ENCODE measurements at places on chromosomes 13 and 19. TPM values are rescaled to one million over a fixed set of nuclear protein-coding genes. Genes with fewer than 3 reads are reported as not detected.

ZNF578 gene
- total RNA-seq = 0.77 TPM

- H3K36me3 ChIP-seq = no peaks in the 10 kb centered on the region
- no peak overlapping the region for H3K4me3 ChIP-seq
- peaks cover 5% of the 10 kb centered on the region for H3K4me1 ChIP-seq
- no peak overlapping the region for H3K27ac ChIP-seq
- no peaks in the 10 kb centered on the region for H3K27me3 ChIP-seq
Observed at GRCh38 chr13:75813323-75813722, 177.2 kb downstream of the LMO7 start.

GRCh38 chr19:49896863-49897621 lies at the start of gene IL4I1:
IL4I1 (minus strand) TSS chr19:49896887; CDS start chr19:49896160, 727 bp downstream.
- peak within 1 kb of the TSS; percentile 95 for H3K27ac ChIP-seq
- DNase-seq = peak; percentile 79
- H3K36me3 ChIP-seq = no peaks in the 10 kb centered on the region

PEAK3 gene
- not detected for total RNA-seq

DNA sequence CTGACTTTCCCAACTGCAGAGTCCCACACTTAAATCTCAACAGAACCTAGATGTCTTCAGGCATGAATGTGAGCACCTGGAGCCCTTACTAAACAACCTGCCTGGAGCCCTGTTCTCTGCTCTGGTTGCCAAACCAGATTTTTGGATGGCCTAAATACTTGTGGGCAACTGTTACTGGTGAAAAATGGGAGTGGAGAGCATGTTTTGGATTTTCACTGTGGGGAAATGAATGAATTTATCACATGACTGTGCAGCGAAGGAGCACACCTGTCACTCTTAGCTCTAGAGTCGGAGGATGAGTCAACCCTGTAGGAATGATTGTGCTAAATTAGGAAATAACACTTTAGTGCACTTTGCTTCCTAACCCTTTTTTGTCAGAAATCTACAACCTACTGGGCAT lies 30.3 kb downstream of the SHISA2 start:
- no peaks in the 10 kb centered on the region for H3K27me3 ChIP-seq
- H3K4me1 ChIP-seq = peaks cover 15% of the 10 kb centered on the region
- no peak overlapping the region for H3K4me3 ChIP-seq
- H3K36me3 ChIP-seq = peaks cover 18% of the 10 kb centered on the region
- DNase-seq = no peak
- no peak overlapping the region for H3K27ac ChIP-seq

- no peaks in the 10 kb centered on the region for H3K4me1 ChIP-seq
- peaks cover 34% of the 10 kb centered on the region for H3K36me3 ChIP-seq
- H3K4me3 ChIP-seq = no peak overlapping the region
- no peaks in the 10 kb centered on the region for H3K27me3 ChIP-seq
- no peak overlapping the region for H3K27ac ChIP-seq
Observed at GRCh38 chr13:73015805-73016204, 43.0 kb upstream of the KLF5 start.

DNA sequence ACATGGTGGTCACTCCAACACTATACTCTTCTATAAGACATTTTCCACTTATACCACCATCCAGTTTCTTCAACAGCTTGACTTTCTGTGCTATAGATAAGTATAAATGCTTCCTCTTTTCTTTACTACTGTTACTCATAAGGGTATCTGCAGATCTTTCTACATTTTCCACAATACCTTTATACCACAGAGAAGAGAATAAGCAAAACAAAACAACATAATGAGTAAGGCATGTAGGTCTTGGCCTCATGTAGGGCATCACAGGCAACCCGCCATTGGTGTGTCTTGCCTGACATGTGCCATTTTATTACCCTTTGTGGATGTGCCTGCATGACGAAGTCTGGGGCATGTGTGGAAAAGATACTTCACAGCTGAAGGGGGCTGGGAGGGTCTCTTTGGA lies 265.3 kb upstream of the STARD13 start:
- H3K4me1 ChIP-seq = peaks cover 27% of the 10 kb centered on the region
- no peaks in the 10 kb centered on the region for H3K27me3 ChIP-seq
- peaks cover 5% of the 10 kb centered on the region for H3K36me3 ChIP-seq
- H3K27ac ChIP-seq = no peak overlapping the region
- peak; percentile 27 for DNase-seq
- H3K4me3 ChIP-seq = no peak overlapping the region

B3GNT3 gene
- 0.75 TPM for total RNA-seq

- H3K36me3 ChIP-seq = peaks cover 5% of the 10 kb centered on the region
- no peak overlapping the region for H3K27ac ChIP-seq
- H3K27me3 ChIP-seq = no peaks in the 10 kb centered on the region
- no peak for DNase-seq
Observed at GRCh38 chr13:41503356-41503755, 46.0 kb downstream of the RGCC start.

DNA sequence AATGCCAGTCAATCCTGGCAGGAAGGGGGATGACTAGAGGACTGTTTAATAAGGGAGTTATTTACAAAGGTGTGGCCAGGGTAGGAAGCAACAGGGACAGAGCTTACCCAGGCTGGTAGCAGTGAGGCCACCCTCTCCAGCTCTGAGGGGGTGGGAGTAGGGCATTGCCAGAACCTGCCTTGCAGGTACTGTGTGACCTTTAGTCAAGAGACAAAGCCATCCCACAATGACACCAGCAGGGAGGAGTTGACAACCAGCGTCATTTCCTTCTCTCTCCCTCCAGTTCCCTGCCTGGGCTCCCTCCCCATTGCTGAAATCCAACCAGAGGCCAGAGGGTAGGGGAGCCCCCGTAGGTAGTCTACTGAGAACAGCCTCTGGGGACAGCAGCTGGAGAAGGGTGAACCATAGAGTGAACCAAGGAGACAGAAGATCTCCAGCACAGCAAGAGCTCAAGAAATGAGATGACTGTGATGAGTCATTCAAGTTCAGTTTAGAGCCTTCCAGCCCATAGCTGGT lies 33.3 kb upstream of the SPATA13 start:
- H3K4me1 ChIP-seq = peaks cover 14% of the 10 kb centered on the region
- H3K27ac ChIP-seq = no peak overlapping the region
- peak; percentile 30 for DNase-seq
- peaks cover 2% of the 10 kb centered on the region for H3K36me3 ChIP-seq

- H3K4me3 ChIP-seq = peak within 1 kb of the TSS; percentile 85
- peak within 1 kb of the TSS; percentile 87 for H3K27ac ChIP-seq
- peaks cover 15% of the 10 kb centered on the region for H3K36me3 ChIP-seq
- H3K27me3 ChIP-seq = no peaks in the 10 kb centered on the region
- peaks cover 22% of the 10 kb centered on the region for H3K4me1 ChIP-seq
- DNase-seq = peak; percentile 87
Observed at GRCh38 chr19:4831304-4831978, at the start of gene TICAM1. TICAM1 (minus strand) TSS chr19:4831712; CDS start chr19:4818377, 13,335 bp downstream.

PCDH8 gene
- not detected for total RNA-seq

DNA sequence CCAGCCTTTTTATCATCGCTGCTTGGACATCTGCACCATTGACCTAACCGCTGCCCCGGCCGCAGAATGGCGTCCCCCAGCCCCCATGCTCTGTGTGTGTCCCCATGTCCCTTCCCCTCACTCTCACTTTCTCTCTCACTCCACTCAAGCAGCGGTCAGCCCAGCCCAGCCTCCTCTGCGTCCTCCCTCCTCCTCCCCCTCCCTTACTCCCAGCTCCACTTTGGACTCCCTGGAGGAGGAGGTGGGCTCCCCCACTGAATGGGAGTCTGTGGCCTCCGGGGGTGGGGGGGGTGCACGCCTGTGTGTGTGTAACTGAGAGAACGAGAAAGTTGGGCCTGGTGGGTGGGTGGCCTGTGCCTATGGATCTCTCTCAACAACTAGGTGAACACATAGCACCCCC lies 2.2 kb downstream of the MAP2K7 start:
- H3K4me1 ChIP-seq = peaks cover 22% of the 10 kb centered on the region
- DNase-seq = no peak
- H3K27me3 ChIP-seq = no peaks in the 10 kb centered on the region
- H3K36me3 ChIP-seq = peaks cover 22% of the 10 kb centered on the region
- peak overlapping the region; percentile 85 for H3K4me3 ChIP-seq

GRCh38 chr19:19151418-19151817 lies 13.1 kb upstream of the TMEM161A start:
- H3K27ac ChIP-seq = no peak overlapping the region
- H3K27me3 ChIP-seq = no peaks in the 10 kb centered on the region
- H3K4me3 ChIP-seq = no peak overlapping the region
- DNase-seq = no peak
- H3K4me1 ChIP-seq = no peaks in the 10 kb centered on the region
- H3K36me3 ChIP-seq = peaks cover 11% of the 10 kb centered on the region

DNA sequence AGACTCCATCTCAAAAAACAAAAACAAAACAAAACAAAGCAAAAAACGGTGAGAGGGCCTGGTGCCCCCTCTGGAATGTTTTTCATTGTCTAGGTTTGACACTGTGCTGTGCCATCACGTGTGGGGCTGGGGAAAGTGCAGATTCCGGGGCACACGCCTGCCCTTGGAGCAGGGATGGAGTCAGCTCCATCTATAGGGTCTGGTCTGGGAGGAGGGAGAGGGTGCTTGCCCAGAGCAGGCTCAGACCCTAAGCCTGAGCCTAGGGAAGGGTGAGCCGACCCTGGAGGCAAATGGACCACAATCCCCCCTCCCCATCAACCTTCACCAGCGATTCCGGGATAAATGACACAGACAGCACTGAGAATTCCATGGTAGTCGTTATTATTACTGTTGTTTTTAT lies 10.9 kb upstream of the ZBTB32 start:
- no peak overlapping the region for H3K4me3 ChIP-seq
- no peaks in the 10 kb centered on the region for H3K36me3 ChIP-seq
- H3K27ac ChIP-seq = no peak overlapping the region
- H3K27me3 ChIP-seq = no peaks in the 10 kb centered on the region
- no peak for DNase-seq

CYP2F1 gene
- total RNA-seq = not detected

DIAPH3 gene
- total RNA-seq = 29.3 TPM

C1QTNF9B gene
- total RNA-seq = not detected

- H3K27ac ChIP-seq = no peak overlapping the region
- peaks cover 3% of the 10 kb centered on the region for H3K4me1 ChIP-seq
- no peak for DNase-seq
- peaks cover 3% of the 10 kb centered on the region for H3K27me3 ChIP-seq
- H3K4me3 ChIP-seq = no peak overlapping the region
- H3K36me3 ChIP-seq = no peaks in the 10 kb centered on the region
Observed at GRCh38 chr19:29923653-29924052, 18.4 kb upstream of the URI1 start.

DNA sequence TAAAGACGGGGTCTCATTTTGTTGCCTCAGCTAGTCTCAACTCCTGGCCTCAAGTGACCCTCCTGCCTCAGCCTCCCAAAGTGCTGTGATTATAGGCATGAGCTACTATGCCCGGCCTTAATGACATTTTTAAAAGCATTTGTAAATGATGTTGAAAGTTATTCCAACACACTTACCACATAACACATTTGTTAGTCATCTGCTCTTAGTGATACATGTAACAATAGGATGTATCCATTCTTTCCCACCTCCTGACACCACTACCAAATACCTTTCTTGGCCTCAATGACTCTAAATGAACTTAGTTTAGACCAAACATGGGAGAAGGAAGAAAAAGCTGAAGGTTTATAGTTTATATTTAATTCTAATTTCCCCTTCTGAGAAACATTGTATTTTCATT lies 59.8 kb upstream of the MEDAG start:
- H3K4me3 ChIP-seq = no peak overlapping the region
- peaks cover 15% of the 10 kb centered on the region for H3K4me1 ChIP-seq
- DNase-seq = no peak

GRCh38 chr13:33194820-33195692 lies 90.5 kb downstream of the STARD13 start:
- DNase-seq = no peak
- no peaks in the 10 kb centered on the region for H3K36me3 ChIP-seq
- H3K4me1 ChIP-seq = peaks cover 6% of the 10 kb centered on the region

DNA sequence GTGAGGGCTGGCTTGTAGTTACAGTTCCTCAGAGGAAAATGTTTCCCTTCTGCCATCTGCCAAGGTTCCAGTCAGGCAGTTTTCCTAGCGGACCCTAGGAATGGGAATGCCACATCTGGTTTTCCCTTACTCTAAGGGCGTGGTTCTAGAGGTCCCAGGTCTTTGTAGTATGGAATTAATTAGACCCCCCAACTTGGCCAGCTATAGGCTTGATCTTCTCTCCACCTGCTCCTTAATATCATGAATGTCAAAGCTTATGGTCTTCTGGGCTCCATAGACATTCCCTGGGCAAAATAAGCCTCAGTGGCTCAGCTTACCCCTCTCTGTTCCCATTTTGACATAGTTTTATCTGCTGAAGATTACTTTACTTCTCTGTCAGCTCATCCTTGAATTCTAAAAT lies 70.0 kb downstream of the ZNF568 start:
- DNase-seq = no peak
- no peak overlapping the region for H3K4me3 ChIP-seq
- H3K27ac ChIP-seq = no peak overlapping the region
